ENCODE measurements at places on chromosomes 1 and 21. TPM values are rescaled to one million over a fixed set of nuclear protein-coding genes. Genes with fewer than 3 reads are reported as not detected.

Gene NBPF20
- 0.58 TPM for total RNA-seq

Gene C1orf115
- total RNA-seq: 1.1 TPM

Gene C1QB
- not detected for total RNA-seq

Gene PTPRU
- 10.6 TPM for total RNA-seq

Gene HENMT1
- 7.6 TPM for total RNA-seq

Gene HPCA
- total RNA-seq: 0.29 TPM

Gene DNALI1
- total RNA-seq: 9.6 TPM

Gene S100A7
- not detected for total RNA-seq

Gene WNT9A
- 0.29 TPM for total RNA-seq

Gene BRDT
- not detected for total RNA-seq

Gene PPFIA4
- not detected for total RNA-seq

Gene FTCD
- total RNA-seq: not detected

Gene OR2G6
- not detected for total RNA-seq

Gene MEX3A
- 0.58 TPM for total RNA-seq

Gene BEST4
- not detected for total RNA-seq

Gene AMY1A
- not detected for total RNA-seq

Gene GABPA
- 15.3 TPM for total RNA-seq

Gene KCNA2
- not detected for total RNA-seq

Gene AVPR1B
- total RNA-seq: not detected

Gene IL23R
- not detected for total RNA-seq

Gene VANGL1
- 12.7 TPM for total RNA-seq

Gene IFFO2
- 2.8 TPM for total RNA-seq

Gene RGS16
- total RNA-seq: not detected

Gene STX12
- 34.0 TPM for total RNA-seq

Gene NHLH1
- not detected for total RNA-seq

Gene TRNP1
- 188 TPM for total RNA-seq

Gene FAM163A
- total RNA-seq: not detected

Gene KRTAP11-1
- total RNA-seq: not detected

Gene GABRD
- total RNA-seq: not detected

Gene PPM1J
- 6.9 TPM for total RNA-seq

Gene DPT
- not detected for total RNA-seq

Gene PTAFR
- 1.2 TPM for total RNA-seq

Gene KRTAP12-3
- total RNA-seq: not detected

Gene KCNN3
- not detected for total RNA-seq

Gene CADM3
- total RNA-seq: not detected

Gene KRTAP19-3
- total RNA-seq: not detected

Gene RUNX3
- not detected for total RNA-seq

Gene MRPS14
- 15.3 TPM for total RNA-seq

Gene AGT
- 1.2 TPM for total RNA-seq

Gene TEDDM1
- not detected for total RNA-seq

Gene KCNC4
- 9.6 TPM for total RNA-seq

Gene COL16A1
- total RNA-seq: 20.9 TPM

Gene PRAMEF1
- not detected for total RNA-seq

Gene NBPF8
- total RNA-seq: 4.1 TPM

Gene F3
- total RNA-seq: 26.9 TPM
